ENCODE measurements at places on chromosomes 1 and 21.

- peak; percentile 75 for DNase-seq
Observed at GRCh38 chr1:89552471-89553081, 27.9 kb downstream of the LRRC8B start.

DNA sequence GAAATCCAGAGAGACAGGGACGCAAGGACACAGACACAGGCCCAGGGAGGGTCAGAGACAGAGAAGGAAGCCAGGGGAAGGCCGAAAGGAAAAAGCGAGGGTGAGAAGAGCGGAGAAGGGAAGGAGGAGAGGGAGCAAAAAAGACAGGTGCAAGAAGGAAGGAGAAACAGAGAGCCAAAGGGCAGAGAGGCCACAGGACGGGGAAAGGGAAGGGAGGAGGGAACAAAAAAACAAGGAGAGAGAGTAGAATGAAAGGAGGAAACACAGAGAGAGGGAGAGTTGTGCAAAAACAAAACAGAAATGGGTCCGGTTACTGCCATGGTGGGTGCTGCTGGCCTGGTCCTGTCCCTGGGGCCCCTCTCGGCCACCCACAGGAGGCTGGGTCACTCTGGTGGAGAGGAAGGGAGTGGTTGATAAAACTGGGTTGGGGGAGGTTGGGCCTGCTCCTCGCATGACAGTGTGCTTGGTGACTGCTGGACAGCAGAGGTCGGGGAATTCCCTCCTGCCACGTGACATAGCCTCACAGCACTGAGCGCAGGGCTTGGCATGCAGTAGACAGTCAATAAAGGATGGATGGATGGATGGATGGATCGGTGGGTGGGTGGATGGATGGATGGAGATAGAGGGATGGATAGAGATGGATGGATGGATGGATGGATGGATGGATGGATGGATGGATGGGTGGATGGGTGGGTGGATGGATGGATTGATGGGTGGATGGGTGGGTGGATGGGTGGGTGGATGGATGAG is 64.8 kb downstream of the RAP1GAP start:
- no peak for DNase-seq

DNA sequence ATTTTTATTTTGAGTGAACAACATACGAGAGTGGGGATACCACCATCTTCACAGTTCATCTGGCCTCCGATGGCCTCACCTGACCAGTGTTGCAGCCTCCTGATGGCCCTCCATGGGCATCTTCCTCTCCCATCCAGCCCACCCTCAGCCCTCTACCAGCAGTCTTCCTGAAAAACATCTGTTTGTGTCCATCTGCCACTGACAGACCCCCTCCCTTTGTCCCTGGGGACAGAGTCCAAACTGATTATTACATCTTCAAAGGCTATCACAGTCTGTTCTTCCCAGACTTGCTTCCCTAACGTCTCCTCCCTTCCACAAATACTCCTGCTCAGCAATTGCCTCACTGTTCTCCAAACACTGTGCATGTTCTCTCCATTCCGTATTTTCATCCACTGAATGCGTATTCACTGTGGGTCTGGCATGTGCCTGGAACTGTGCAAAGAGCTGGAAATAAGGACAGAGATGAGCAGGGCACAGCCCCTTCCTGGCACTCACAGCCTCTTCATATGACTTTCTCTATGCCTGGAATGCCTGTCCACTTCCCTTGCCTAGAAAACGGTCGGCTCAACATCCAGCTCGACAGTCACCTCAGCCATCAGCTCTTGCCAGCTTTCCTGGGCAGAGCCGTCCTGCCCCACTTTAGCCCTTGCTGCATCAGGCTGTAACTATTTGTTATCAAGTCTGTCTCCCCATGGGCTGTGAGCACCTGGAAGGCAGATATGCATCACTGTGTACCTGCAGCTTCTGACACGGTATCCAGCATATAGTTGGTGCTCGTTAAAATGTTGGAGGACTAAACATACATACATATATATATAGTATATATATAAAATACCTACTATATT is 8.3 kb upstream of the ATF3 start:
- DNase-seq = no peak

DNA sequence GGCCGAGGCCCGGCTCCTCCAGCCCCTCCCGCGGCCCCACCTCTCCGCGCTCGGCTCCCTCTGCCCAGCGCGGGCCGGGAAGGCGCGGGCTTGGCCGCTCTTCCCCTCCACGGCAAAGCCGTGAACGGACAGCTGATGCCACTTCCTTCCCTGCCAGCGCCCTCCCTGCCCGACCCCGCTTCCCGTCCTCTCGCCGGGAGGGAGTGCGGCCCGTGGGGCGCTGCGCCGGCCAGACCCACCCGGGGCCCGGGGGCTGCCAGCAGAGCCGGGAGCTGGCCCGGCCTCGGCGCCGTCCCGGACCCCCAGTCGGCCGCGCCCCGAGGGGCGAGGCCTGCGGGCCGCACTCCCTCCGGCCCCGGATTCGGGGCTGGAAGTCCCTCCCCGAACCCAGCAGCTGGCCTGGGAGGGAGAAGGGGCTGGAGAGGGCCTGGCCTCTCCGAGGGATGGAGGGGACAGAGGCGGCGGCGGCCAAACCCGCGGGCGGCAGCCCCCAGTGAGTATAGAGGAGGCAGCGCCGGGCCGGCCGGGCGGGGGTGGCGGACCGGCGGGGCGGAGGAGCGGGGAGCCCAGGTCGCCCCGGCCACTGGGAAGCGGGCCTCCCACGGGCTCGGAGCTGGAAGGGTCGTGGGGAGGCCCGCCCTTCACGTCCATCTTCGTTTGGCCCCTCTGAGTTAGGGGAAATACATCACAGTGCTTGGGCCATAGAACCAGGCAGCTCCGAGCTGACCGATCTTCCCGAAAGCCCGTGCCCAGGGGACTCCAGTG is at the start of gene KIAA1614:
Gene KIAA1614 (plus strand): TSS at position 97 of the 765 bp plus-strand sequence. CDS start 347 bp downstream, at position 444.
- DNase-seq = no peak

DNA sequence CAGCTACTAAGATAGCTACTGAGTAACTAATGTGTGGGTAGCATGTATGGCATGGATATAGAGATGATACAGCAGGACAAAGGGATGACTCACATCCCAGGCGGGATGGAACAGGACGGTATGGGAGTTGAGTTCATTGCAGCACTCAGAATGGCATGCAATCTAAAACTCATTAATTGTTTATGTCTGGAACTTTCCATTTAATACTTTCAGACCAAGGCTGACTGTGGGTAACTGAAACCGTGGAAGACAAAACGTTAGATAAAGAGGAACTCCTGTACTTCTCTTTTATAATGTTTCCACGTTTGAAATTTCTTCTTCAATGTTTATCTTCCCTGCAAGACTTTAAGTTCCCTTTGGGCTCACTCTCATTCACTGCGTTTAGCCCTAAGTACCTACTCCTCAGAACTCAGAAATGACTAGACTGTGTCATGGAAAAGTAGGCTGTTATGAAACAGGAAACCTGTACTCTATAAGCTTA is 151.9 kb downstream of the MAGI3 start:
- DNase-seq = no peak

GRCh38 chr1:57963581-57963980 is 539.7 kb upstream of the DAB1 start:
- DNase-seq = no peak

DNA sequence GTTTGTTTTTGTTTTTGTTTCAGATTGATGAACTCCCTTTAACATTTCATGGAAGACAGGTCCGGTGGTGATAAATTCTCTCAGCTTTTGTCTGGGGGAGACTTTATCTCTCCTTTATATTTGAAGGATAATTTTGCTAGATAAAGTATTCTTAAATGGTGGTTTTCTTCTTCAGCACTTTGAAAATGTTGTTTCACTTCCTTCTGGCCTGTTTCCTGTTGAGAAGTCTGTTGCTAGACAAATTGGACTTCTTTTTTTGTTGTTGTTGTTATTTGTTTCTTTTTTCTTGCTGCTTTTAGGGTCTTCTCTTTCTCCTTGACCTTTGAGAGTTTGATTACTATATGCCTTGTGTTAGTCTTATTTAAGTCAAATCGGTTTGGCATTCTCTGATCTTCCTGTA is 50.8 kb downstream of the CRP start:
- no peak for DNase-seq

- DNase-seq = no peak
Observed at GRCh38 chr21:39611551-39612190, 1.1 kb upstream of the B3GALT5 start.

DNA sequence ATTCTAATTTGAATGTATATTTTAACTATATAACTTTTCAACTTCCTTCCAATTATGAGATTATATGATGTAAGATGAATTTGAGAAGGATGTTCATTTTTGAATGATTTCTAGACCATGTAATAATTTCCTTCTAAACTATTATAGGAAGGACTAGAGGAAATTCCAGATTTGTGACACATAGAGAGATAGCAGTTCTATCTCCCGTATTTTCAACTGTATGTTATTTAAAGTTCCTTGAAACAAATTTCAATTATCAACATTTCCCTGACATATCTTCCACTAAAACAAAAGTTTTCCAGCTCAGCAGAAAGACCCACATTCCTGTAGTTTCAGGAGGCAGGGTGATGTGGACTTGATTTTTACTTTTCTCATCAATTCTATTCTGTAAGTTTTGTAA is 396.7 kb upstream of the C1orf87 start:
- DNase-seq = no peak

GRCh38 chr21:36917471-36918158 is 48.9 kb downstream of the HLCS start:
- DNase-seq = no peak

GRCh38 chr1:160168609-160169369 is 17.4 kb downstream of the ATP1A4 start:
- DNase-seq = no peak

- no peak for DNase-seq
Observed at GRCh38 chr1:95023399-95024043, 49.2 kb downstream of the ALG14 start.

DNA sequence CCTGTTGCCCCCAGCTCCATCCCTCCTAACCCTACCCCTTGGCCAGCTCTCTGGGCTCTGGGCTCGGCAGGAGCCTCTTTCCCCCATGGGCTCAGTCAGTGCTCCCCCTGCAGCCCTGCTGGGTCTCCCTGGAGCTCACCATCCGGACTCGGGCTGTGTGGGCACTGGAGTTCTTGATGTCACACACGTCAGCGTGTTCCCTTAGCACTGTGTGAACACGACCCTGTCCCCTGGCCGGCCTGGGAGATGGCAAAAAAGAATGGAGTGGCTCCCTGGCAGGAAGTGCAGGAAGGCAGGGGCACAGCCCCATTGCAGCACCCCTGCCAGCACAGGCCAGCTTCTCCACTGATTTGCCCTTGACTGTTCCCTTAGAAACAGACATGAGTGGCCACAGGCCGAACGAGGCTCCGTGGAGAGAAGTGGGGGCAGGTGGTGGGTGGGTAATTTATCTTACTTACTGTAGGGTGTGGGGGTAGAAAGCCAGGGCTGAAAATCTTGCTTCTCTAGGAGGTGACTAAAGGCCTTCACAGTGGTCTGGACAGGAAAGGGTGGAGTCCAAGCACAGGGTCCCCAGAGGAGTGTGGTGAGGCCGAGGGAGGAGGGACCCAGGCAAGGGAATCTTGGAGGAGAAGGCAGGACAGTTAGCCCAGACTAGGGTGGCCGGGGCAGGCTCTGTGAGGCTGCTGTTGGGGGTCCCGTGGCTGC is 381.7 kb upstream of the VAMP3 start:
- DNase-seq = no peak

- peak; percentile 12 for DNase-seq
Observed at GRCh38 chr1:101506541-101507164, 269.8 kb downstream of the S1PR1 start.

- DNase-seq = no peak
Observed at GRCh38 chr1:54274448-54274847, 74.5 kb downstream of the MRPL37 start.

DNA sequence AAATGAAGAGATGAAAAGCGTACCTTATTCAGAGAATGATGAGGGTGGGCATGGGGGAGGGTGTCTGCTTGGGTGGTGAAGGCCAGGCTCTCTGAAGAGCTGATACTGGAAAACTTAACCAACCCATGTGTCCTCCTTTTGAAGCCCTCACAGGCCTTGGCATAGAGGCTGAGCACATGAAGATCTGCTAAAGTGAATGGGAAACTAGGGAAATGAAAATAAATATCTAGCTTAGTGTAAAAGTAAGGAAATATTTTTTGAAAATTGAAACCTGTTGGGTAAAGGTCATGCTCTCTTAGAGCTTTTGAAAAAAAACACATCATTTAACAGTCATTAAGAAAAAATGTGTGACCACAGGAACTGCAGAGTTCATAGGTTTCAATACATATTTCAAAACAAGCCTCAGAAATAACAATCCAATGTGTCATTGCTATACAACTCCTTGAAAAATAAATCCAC is 40.5 kb upstream of the RALGPS2 start:
- no peak for DNase-seq

- DNase-seq = peak; percentile 82
Observed at GRCh38 chr1:229341774-229342655, 832 bp downstream of the CCSAP start.

DNA sequence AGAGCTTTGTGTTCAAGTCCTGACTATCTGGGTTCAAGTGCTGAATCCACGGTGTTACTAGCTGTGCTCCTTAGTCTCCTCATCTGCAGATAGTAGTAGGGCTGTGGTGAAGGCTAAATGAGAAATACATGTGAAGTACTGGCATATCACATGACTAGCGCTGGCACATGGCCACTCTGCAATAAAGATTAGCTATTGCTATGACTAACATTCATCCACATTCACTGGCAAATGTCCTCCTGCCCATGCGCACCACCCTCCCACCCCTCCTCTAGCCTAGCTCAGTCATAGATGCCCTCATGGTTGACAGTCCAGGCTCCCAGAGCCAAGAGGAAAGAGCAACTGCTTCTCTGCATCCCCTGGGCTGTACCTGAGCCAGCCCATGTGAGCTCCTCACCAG is 8.5 kb upstream of the COL8A2 start:
- no peak for DNase-seq

- no peak for DNase-seq
Observed at GRCh38 chr1:244826712-244827111, 8.7 kb upstream of the COX20 start.

DNA sequence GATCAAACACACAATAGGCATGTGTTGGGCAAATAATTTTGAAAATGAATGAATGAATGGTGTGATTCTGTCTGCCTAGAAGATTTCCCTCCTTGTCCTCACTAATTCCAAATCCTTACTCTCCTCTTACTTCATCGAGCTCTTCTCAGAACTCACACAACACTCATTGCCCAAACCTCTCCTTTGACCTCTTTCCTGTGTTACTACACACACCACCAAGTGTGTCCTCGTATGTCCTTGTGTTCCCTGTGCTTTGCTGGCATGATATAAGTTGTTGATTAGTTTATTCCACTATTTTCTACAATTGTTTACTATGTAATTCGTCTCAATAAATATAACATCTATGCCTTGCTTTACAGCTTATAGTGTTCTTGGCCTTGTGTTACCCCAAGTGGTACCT is 41.4 kb upstream of the GALNT2 start:
- no peak for DNase-seq

DNA sequence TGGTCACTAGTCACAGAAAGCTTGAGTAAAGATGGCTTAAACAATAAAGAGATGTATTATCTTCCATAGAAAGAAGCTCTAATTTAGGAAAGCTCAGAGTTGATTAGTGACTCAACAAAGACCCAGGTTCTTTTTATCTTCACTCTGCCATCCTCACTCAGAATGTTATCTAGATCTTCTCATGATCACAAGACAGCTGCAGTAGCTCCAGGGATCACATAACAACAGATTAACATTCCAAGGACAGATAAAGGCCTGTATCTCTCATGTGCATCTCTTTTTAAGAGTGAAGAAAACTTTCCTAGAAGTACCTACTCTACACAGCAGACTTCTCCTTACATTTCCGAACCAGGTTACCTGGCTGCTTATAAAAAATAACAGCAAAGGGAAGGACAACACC is 368.7 kb upstream of the PROX1 start:
- no peak for DNase-seq
